ENCODE measurements at places on chromosomes 5 and 9. TPM values are rescaled to one million over a fixed set of nuclear protein-coding genes. Genes with fewer than 3 reads are reported as not detected.

DNA sequence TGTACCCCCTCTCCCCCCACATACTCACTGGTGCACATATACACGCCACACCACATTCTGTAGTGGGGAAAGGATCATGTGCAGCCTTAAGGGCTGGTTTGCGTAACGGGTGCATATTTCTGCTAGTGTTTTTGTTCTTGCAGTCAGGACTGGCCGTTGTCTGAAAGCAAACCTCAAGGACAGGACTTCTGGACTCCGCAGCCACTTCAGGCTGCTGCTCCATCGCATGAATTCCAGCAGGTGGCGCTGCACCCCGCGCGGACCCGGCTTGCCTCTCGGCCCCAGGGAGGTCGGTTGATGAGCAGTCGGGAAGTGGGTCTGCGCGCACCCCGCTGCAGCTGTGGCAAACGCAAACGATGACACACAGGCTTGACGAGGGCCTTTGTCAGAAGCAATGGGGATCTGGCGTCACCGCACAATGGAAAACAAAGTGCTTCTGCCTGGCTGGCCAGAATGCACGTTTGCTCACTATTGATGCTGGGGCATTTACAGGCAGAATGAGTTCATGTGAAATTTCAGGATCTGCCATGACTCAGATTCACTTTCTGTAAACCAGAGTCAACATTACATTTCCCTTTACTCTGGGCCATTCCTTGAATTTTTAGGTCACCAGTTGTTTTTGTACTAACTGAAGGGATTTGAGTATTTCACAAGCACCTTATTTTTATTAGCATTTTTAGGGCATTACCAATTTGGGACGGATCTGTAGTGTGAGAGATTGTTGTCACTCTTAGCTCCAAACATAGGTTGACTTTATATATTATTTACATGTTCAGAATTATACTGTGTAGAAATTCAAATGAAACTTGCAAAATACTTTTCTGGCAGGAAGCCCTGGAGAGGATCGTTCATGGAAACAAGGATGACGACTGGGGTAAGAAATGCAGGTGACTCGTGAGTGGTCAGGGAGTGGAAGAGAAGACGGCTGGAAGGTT is 36.4 kb upstream of the GLRX start:
- DNase-seq = peak; percentile 93

GRCh38 chr5:123865641-123866040 is 353.7 kb downstream of the CSNK1G3 start:
- DNase-seq = no peak

DNA sequence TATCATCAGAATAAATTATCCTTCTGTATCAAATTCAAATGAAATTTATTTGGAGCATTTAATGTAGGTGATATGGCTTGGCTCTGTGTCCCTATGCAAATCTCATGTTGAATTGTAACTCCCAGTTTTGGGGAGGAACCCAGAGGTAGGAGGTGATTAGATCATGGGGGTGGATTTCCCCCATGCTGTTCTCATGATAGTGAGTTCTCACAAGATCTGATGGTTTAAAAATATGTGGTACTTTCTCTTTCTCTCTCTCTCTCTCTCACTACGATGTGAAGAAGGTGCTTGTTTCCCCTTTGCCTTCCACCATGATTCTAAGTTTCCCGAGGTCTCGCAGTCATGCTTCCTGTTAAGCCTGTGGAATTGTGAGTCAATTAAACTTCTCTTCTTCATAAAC is 678.4 kb upstream of the RGMB start:
- DNase-seq = no peak

DNA sequence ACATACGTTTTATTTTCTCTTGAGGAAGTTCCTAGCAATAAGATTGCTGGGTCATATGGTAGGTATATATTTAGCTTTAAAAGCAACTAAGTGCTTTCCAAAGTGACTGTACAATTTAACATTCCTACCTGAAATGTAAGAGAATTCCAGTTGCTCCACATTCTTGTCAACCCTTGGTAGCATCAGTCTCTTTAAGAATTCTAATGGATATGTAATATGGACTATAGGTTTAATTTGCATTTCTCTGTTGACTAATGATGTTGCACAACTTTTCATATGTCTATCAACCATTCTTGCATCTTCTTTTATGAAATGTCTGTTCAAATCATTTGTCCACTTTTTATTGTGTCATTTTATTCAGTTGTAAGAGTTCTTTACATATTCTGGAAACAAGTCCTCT is 6.7 kb upstream of the RASEF start:
- DNase-seq = no peak

- no peak for DNase-seq
Observed at GRCh38 chr5:10711562-10711961, 49.5 kb downstream of the DAP start.

DNA sequence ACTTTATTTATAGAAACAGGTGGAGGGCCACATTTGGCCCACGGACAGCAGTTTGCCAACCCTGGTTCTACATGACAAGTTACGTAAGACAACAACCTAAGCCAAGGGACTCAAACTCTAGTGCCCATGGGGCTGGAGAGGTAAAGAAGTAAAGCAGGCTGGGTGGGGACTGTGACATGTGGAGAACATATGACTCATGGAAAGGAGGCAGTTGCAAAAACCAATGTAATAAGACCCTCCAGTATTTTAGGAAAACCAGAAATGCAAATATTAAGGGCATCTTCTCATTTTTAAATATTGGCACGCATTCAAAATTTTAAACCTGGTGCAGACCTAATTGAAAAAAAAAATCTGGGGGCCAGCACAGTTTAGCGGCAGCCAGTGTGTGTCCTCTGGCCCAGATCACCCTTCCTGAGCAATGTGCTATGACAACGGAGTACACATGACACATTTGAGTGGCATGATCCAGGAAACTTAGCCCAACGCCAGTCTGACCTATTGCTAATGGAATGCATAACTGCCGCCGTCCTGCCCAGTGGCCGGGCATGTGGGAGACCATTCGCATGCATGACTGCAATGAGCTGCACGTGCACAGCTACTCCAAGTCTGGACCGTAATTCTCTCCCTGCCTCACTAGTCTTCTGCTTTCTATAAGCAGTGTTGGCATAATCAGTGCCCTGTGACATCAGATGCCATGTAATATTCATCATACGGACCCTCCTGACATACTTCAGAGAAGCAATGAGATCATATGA is 97.2 kb downstream of the SH3TC2 start:
- peak; percentile 72 for DNase-seq

DNA sequence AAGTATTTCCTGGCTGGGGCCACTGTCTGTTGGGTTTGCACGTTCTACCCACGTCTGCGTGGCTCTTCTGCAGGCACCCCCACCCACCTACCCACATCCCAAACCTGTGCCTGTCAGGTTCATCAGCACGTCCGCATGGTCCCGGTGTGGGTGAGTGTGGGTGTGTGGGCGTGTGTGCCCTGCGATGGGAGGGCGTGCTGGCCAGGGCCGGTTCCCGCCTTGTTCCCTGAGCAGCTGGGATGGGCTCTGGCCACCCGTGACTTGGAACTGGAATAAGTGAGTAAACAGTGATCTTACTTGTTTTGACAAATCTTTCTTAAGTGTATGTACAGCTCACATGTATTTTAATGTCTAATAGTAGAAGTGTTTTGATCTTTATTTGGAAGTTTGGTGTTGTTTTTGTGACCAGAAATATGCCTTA is 20.4 kb downstream of the ERGIC1 start:
- DNase-seq = peak; percentile 52

Gene FOXD4L6
- not detected for total RNA-seq

Gene CDC37L1
- total RNA-seq = 16.4 TPM

Gene PCDHGA3
- total RNA-seq = 1.8 TPM

All from left lung (tissue), 14 donors.